ENCODE measurements at places on chromosomes 2 and 18.

- no peak for DNase-seq
Observed at GRCh38 chr2:10220902-10221391, 81.8 kb upstream of the HPCAL1 start.

DNA sequence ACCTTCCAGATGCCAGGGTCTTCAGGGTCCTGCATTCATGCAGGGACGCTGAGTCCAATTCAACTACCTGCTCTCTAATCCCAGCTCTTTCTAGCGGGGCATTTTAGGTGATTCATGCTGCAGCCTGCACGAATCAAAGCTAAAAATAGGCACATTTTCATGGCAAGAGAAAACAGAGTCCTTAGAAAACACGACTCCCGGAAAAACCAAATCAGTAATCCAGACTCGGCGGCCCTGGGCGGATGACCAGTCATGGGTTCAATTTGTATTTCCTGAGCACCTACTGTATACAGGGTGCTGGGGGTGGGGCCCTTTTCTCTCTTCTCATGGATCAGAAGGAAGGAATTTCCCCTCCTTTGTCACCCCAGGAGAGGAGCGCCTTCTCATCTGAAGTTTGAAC is 64.4 kb downstream of the LONRF2 start:
- no peak for DNase-seq

DNA sequence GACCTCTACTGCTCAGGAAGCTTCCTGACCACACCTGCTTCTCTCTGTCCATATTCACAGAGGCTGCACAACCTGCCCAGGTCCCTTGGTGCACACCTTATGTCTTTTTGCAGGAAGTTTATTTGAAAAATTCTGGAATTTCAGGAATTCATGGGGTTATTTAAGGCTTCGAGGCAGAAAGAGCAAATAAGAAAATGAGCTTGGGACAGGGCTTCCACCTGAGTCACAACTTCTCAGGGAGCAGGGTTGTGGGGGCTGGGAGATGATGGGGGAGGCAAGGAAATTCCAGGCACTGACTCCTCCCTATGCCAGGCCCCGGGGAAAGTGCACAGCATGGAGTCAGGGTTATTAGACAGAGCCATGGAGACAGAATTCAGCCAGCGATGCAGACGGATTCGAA is 57.7 kb downstream of the INHBB start:
- DNase-seq, result no peak

DNA sequence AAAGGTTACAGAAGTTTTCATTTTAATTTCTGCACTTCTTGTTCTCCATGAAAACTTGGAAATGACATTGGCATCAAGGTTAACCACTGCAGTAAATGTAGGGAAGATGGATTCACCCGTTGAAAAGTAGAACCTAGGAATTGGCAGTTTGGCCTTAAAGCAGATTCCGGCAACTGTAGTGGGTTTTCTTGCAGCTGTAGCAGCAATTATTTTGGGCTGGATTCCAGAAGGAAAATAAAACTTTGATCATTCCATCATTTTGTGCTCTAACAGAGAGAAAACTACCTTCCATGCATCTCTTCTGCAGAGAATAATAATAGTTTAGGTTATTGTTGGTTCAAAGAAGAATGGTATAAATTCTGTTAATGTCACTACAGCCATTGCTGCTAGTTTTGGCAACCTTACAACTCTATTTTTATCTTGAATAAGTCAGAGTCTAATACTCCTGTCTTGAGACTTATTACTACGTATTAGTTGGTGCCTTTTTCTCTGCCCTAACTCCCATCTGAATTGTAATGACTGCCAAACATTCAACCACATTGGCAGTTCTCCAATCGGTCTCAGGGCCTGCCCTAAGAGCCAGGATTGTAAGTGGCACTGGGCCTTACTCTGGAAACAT is 178.1 kb upstream of the PIEZO2 start:
- no peak for DNase-seq

DNA sequence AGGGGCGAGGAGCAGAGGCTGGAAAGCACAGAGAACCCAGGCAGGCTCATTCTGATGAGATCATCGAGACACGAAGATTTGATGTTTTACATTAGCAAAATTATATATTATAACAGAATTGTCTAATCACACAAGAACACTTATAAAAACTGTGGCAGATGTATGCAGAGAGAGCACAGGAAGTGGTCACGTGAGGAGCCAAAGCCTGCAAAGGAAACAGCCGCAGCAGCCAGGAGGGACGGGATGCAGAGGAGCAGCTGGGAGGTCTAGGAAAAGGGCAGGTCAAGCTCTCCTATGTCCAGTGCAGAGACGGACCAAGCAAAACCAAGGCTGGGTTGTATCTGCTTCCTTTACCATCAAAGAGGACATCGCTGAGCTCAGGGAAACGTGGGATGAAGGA is 355.1 kb upstream of the MYT1L start:
- no peak for DNase-seq

GRCh38 chr2:239153806-239154591 is 246.8 kb downstream of the HDAC4 start:
- no peak for DNase-seq

- no peak for DNase-seq
Observed at GRCh38 chr2:23385748-23386338, 864 bp downstream of the KLHL29 start.

DNA sequence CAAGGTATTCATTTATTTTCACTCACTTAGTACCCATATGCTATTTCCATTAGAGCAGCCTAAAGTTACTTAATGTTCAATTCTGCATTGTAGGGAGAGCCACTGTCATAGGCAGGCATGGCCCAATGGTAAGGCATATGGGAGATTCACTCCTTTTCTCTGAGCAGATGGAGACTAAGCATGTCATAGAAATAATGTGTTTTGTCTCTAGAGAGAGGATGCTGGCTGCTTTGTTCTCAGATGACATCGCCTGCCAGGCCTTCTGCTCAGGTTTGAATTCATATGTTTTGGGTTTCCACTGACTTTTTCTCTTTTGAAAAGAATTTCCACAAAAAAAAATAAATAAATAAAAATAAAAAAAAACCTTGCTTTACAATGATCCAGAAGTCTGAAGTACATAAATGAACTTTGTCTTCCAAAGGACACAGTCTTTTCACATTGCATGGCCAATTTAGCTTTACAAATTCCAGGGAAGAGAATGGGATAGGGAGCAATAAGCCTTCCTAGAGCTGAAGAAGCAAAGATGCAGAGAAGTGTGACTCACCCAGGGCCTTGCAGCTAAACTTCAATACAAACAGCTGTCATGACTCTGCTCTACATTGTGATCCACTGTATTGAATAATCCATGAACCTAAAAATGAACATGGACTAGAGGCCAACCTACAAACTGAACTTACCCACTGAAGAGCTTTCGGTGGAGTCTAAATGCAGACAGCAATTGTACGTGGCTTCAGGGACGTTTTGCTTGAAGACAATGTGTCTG is 422.5 kb downstream of the CMPK2 start:
- no peak for DNase-seq

- DNase-seq, result no peak
Observed at GRCh38 chr2:177355874-177356273, 36.7 kb upstream of the AGPS start.

GRCh38 chr2:11056614-11057013 is 98.7 kb upstream of the SLC66A3 start:
- no peak for DNase-seq

GRCh38 chr2:226607379-226607778 is 192.2 kb downstream of the IRS1 start:
- no peak for DNase-seq

DNA sequence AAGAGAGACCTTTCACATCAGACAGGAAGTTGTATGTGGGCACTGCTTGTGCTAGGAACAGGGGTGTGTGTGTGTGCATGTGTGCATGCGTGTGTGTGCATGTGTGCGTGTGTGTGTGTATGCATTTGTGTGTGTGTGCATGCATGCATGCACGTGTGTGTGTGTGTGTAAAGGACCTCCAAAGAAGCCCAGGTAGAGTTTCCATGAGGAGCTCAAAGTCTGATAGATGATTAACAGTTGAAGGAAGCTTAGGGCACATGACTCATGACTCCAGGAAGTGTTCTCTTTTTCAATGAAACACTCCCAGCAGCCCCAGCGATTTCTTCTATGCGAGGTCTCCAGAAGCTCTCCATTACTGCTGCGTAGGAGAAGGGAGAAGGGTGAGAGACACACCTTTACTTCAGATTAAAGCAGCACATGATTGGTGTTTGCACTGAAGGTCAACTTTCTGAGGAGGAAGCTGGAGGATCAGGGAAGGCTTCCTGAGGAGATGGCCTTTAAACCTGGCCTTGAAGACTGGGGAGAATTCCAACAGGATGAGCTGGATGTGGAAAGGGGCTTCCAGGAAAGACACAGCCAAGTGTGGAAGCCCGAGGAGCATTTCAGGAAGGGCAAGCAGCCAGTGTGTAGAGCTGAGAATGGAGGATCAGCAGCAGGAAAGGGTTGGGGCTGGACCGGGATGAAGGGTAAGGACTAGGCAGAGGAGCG is 77.7 kb downstream of the SMAD4 start:
- no peak for DNase-seq

- DNase-seq, result no peak
Observed at GRCh38 chr2:238459081-238459629, 32.4 kb downstream of the ASB1 start.

DNA sequence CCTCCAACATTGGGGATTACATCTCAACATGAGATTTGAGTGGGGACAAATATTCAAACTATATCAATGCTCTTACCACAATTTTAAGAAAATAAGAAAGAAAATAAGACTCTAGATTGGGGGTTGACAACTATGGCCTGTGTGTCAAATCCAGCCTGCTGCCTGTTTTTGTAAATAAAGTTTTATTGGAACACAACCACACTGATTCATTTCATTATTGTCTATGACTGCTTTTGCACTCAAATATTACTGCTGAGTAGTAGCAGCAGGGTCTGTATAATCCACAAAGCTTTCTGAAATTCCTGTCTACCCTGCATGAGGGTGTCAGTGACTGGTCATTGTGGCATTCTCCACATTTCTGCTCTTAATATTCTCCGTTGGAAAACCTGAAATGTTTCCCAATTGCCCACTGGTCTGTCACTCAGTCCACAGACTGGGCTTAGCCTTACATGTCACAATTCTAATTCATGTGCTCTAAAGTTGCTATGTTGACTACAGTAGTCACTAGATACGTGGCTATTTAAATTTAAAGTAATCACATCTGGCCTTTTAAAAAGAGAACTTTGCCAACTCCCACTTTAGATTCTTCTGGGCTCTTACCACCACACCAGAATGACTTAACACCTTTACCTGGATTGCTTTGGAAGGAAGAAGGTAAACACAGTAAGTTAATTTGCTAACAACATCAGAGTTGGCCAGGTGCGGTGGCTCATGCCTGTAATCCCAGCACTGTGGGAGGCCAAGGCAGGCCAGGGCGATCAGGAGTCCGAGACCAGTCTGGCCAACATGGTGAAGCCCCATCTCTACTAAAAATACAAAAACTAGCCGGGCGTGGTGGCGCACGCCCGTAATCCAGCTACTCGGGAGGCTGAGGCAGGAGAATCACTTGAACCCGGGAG is 86.9 kb downstream of the CLHC1 start:
- no peak for DNase-seq

GRCh38 chr2:233338046-233338445 is 16.2 kb upstream of the DGKD start:
- no peak for DNase-seq

GRCh38 chr2:210475706-210476105 is 853 bp downstream of the LANCL1 start:
- DNase-seq, result no peak

GRCh38 chr18:24704946-24705630 is 244.7 kb downstream of the HRH4 start:
- DNase-seq, result no peak

GRCh38 chr2:208369091-208369490 is 37.5 kb upstream of the PTH2R start:
- DNase-seq, result no peak

- no peak for DNase-seq
Observed at GRCh38 chr2:59680863-59681262, 872.6 kb downstream of the BCL11A start.

DNA sequence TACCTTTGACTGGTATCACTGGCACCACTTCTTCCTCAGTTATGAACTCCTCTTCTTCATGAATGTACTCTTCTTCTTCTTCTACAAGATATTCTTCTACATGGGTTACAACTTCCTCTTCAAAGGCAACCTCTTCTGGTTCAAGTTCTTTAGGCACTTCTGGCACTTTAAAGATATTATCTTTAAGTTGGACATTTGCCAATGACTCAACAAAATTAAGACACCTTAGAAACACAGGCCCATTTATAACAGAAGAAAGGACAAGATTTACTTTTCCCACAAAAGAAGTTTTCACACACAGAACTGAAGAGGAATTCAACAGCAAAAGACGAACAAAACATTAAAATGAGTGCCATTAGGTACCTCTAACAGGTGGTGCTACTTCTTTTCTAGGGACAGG is 127.3 kb downstream of the TTN start:
- DNase-seq, result no peak

GRCh38 chr2:31319406-31320175 is 85.6 kb downstream of the EHD3 start:
- DNase-seq, result peak; percentile 42

DNA sequence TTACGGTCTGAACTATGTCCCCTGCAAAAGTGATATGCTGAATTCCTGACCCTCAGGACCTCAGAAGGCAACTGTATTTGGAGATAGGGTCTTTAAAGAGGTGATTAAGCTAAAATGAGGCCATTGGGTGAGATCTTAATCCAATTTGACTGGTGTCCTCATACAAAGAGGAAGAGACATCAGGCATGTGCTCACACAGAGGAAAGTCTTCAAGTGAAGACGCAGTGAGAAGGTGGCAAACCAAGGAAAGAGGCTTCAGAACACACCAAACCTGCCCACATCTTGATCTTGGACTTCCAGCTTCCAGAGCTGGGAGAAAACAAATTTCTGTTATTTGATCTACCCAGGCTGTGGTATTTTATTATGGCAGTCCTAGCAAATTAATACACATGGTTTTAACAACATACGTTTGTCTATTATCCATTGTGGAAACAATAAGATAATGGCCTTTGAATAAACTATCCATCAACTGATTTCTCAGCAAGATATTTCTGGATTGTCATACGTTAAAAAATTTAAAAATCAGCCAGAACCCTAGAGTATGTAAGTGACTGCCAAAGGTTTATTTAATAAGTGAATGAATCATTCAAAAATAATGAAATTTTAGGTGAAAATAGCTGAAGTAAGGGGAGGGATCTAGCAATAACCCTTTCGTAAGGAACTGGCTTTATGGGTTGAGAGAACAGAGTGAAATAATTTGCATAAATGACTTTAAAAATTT is 6.5 kb downstream of the WIPF1 start:
- DNase-seq, result no peak

- no peak for DNase-seq
Observed at GRCh38 chr2:134325696-134326095, 71.8 kb downstream of the MGAT5 start.

DNA sequence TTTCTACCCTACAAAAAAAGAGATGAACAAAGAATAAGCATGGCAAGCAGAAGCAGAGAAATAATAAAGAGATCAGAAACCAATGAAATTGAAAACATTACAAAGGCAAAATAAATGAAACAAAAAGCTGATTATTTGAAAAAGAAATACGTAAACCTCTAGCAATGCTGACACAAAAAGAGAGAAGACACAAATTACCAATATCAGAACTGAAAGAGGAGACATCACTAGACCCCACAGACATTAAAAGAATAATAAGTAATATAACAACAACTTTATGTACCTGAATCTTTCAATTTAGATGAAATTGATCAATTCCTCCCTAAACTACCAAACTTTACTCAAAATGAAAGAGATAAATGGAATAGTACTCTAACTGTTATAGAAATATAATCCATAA is 75.9 kb downstream of the TMEM163 start:
- DNase-seq, result no peak
